Thyroid gland (tissue), 4 donors: ENCODE measurements at places on chromosomes 3 and 15. TPM values are rescaled to one million over a fixed set of nuclear protein-coding genes. Genes with fewer than 3 reads are reported as not detected.

Gene FILIP1L
- 17.7 TPM for total RNA-seq

Gene C15orf40
- total RNA-seq, result 9.7 TPM

- H3K36me3 ChIP-seq, result no peaks in the 10 kb centered on the region
- H3K27ac ChIP-seq, result no peak overlapping the region
- no peak overlapping the region for H3K4me3 ChIP-seq
- H3K27me3 ChIP-seq, result no peaks in the 10 kb centered on the region
- DNase-seq, result no peak
Observed at GRCh38 chr15:53762916-53763315, 3.5 kb upstream of the WDR72 start.

DNA sequence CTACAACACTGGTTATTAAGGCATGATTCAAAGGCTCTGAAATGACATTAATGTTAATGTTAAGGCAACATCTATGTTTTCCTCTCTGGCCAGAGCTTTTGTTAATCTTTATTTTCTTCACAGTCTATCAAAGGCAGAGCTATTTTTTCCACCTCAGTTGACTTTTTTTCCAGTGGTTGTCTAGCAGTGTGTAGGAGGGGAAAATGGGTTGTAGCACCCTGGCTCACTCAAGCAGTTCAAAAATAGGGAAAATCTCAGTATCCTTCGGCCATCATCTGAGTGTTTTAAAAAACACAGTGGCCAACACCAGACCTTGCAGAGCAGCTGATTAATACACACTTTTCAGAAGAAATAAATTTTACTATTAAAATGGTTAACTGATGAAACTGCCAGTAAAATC, 21.4 kb downstream of the CBLB start:
- peaks cover 23% of the 10 kb centered on the region for H3K4me1 ChIP-seq
- peaks cover 5% of the 10 kb centered on the region for H3K36me3 ChIP-seq
- H3K27ac ChIP-seq, result no peak overlapping the region
- DNase-seq, result no peak

GRCh38 chr3:72810063-72810462, 38.2 kb downstream of the SHQ1 start:
- no peak for DNase-seq
- no peaks in the 10 kb centered on the region for H3K4me1 ChIP-seq
- no peaks in the 10 kb centered on the region for H3K36me3 ChIP-seq

DNA sequence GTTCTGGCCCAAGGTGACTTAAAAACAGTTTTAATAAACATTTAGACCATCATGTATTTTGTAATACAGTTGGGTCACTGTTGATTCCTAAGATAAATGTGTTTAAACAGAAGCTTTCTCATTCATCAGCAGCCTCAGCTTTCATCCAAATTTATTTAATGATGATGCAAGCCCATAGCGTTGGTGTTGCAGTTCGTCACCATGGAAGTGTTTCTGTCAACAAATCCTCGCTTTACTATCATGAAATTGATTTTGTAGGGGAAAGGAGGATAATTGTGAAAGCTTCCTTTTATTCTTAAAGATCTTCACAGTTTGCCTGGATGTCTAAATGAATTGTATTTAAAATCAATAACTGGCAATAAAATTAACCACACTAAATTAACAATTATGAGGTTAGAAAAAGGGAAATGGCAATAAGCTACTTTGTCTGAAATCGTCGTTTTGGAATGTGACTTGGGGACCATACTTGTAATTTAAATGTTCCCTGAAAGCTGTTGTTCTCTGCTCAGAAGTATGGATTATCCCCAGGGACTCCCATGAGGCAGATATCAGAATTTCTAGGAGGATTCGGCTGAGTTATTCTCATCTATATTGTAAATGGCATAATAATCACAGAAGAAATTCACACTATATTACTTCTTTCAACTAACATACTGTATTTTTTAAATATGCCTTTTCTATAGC, 29.0 kb downstream of the CMSS1 start:
- no peak overlapping the region for H3K27ac ChIP-seq
- H3K4me3 ChIP-seq, result no peak overlapping the region

DNA sequence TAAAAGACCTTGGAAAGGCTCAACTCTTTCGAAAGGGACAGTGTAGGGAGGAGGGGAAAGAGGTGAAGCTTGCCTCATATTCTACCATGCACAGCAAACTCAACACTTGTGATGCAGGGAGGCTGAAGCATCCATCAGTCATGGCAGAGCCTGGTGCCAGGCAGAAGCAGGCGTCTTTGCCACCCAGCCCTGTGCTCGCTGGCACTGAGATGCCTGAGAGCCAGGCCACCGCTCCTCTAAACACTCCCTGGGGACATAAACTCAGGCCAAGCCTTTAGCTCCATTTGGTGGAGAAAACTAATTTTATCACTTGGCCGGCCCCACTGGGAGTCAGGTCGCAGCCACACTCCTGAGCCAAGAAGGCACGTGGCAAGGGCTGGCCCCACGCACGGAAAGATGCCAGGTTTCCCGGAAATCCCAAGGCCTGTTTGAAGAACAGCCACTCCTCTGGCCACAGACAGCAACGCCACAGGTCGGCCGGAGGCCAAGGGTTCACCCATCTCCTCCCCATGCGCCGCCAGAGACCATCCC, 30.7 kb downstream of the XXYLT1 start:
- no peak overlapping the region for H3K4me3 ChIP-seq
- H3K27me3 ChIP-seq, result no peaks in the 10 kb centered on the region
- peaks cover 9% of the 10 kb centered on the region for H3K4me1 ChIP-seq
- H3K36me3 ChIP-seq, result no peaks in the 10 kb centered on the region
- peak; percentile 29 for DNase-seq

Gene ZWILCH
- 3.8 TPM for total RNA-seq

GRCh38 chr3:171301002-171301401, 159.2 kb downstream of the TNIK start:
- no peaks in the 10 kb centered on the region for H3K27me3 ChIP-seq
- no peak for DNase-seq
- H3K4me1 ChIP-seq, result no peaks in the 10 kb centered on the region
- no peaks in the 10 kb centered on the region for H3K36me3 ChIP-seq
- no peak overlapping the region for H3K4me3 ChIP-seq

GRCh38 chr3:37890522-37890921, 28.8 kb downstream of the CTDSPL start:
- DNase-seq, result no peak
- H3K4me3 ChIP-seq, result no peak overlapping the region
- no peaks in the 10 kb centered on the region for H3K36me3 ChIP-seq
- no peak overlapping the region for H3K27ac ChIP-seq
- H3K4me1 ChIP-seq, result peaks cover 33% of the 10 kb centered on the region
